IMR-90 (cell line): ENCODE measurements at places on chromosomes 6 and 20. TPM values are rescaled to one million over a fixed set of nuclear protein-coding genes. Genes with fewer than 3 reads are reported as not detected.

GRCh38 chr20:3681931-3682781, at the start of gene ADAM33:
Gene ADAM33, minus strand, starts transcription at chr20:3682010. Its CDS starts 6 bp downstream, at chr20:3682004.
- DNase-seq: no peak

- DNase-seq: no peak
Observed at GRCh38 chr6:39339096-39339867, 16.8 kb upstream of the KCNK16 start.

DNA sequence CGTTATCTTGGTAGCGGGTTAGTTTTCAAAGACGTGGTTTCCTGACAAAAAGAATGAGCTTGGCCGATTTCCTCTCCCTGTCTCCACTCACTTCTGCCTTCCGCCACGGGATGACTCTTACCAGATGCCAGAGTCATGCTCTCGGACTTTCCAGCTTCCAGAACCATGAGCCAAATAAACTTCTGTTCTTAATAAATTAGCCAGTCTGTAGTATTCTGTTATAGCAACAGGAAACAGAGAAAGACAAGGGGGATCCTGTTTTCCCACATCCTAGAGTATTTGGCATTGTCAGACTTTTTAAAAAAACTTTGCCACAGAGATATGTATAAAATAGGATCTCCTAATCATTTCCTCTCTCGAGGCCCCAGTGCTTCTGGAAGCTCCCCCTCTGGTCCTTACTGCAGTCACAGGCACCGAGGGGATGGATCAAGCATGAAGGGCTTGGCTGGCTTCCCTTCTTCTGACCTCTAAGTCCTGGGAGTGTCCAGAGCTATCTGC, 84.9 kb upstream of the NAA20 start:
- peak; percentile 94 for DNase-seq

GRCh38 chr20:52087471-52087870, 104.1 kb downstream of the ZFP64 start:
- DNase-seq: no peak

The PRICKLE4 gene
- not detected in 2 replicates for total RNA-seq

The PSMB9 gene
- 8.3 and 9.0 TPM in 2 replicates for total RNA-seq

The PRPH2 gene
- total RNA-seq: 0.83 and 1.1 TPM in 2 replicates
